ENCODE measurements at places on chromosomes 5 and 9.

GRCh38 chr9:132214027-132214622, 52.3 kb downstream of the NTNG2 start:
- peak; percentile 72 for DNase-seq

DNA sequence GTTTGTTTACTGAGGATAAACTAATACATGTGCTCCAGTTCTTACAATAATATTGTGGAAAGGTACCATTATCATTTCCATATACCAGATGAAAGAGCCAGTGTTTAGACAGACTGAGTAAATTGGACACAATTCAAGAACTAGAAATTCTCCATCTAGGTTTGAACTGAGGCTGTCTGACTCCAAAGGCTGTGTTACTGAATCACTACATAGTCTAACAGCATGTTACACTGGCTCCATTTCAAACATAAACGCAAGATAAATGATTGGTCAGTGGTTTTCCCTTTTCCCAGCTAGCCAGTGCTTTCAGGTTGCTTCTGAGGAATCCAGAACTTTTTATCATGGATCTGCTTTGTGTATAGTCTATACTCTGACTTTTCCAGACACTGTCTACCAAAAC, 8.1 kb downstream of the SPDL1 start:
- DNase-seq, result no peak

DNA sequence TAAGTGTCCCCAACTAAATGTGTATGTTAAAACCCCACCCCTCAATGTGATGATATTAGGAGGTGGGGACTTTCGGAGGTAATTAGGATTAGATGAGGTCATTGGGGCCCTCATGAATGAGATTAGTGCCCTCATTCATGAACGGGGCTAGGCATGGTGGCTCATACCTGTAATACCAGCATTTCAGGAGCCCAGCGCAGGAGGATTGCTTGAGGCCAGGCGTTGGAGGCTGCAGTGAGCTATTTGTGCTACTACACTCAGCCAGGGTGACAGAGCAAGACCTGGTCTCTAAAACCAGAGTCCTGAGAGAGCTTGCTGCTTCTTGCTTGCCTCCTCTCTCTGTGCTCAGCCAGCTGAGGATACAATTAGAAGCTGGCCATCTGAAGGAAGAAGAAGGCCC, 62.1 kb upstream of the HSPA9 start:
- DNase-seq, result no peak

GRCh38 chr9:110742741-110743371, 74.3 kb downstream of the MUSK start:
- DNase-seq, result no peak

GRCh38 chr5:134073404-134073803, 41.1 kb upstream of the TCF7 start:
- no peak for DNase-seq

DNA sequence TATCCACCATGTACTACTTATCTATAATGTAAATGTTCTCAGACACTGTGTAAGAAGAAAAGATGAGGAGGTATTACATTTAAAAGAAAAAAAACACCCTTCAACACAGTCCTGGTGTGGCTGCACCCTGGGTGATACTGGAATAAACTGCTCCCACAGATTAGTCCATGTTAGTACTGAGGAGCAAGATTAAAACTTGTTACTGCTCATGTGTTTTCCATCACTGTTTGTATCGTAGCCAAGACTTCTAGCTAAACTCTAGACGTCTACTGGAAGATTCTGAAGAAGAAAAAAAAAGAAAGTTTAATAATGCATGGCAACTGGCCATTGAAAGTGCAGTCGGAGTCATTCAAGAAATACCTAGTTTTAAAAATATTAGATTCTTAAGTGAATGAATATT, at the start of gene ASPN:
ASPN (minus strand) TSS at position 178 of the 400 bp plus-strand sequence.
- DNase-seq, result peak; percentile 52

- DNase-seq, result peak; percentile 10
Observed at GRCh38 chr5:79133121-79133656, 21.6 kb downstream of the BHMT start.

DNA sequence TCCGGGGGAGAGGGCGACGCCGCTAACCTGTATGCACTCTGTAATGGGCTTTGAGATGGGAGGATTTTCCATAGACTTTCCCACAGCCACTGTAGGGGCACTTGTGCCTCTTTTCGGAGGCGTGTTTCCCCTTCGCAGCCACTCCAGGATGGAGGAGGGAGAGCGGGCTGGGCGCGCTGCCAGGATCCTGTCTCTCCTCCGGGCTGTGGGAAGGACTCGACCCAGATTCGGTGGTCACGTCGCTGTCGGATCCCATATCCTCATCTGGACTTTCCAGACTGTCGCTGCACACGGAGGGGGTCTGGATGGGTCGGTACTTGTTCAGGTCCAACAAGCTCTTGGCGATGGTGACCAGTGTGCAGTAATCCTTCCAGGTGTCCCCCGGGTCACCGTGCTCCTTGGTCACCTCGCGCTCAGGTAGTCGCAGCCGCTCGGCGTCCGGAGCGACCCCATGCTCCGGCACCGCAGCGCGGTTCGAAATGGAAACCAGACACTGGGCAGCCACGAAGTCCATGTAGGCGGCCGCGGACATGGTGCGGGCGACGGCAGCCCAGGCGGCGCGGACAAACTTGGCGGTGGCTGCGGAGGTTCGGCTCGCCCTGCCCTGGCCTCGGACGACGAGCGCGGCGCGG, 1.5 kb downstream of the KLF9 start:
- peak; percentile 62 for DNase-seq

- no peak for DNase-seq
Observed at GRCh38 chr9:28956116-28956880, 1383.0 kb upstream of the C9orf72 start.

DNA sequence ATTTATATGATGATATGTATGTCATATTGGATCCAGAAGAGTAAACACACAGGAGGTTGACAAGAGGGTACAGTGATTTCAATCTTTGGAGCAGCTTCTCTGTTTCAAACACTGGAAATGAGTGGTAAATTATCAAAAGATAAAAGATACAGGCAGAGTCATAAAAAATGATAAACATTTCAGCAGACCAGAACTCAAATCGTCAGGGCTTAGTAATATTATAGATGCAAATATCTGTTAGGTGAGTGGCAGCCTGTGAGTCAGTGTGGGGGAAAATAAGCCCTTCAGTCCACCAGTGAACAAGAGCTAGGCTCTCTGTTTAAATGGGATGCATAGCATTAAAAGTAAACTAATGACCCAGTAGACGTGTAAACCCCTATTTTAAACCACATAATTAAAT, 1378.1 kb downstream of the EFNA5 start:
- DNase-seq, result no peak

DNA sequence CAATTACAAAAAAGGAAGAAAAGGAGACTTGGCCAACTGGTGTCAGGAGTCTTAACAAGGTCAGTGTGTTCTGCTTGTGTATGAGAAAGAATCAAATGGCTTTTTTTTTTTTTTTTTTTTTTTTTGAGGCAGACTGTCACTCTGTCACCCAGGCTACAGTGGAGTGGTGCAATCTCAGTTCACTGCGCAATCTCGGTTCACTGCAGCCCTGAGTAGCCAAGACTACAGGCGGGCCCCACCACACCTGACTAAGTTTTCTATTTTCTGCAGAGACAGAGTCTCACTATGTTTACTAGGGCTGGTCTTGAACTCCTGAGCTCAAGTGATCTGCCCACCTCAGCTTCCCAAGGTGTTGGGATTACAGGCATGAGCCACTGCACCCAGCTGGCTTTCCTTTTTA, 3.1 kb upstream of the IL7R start:
- no peak for DNase-seq

DNA sequence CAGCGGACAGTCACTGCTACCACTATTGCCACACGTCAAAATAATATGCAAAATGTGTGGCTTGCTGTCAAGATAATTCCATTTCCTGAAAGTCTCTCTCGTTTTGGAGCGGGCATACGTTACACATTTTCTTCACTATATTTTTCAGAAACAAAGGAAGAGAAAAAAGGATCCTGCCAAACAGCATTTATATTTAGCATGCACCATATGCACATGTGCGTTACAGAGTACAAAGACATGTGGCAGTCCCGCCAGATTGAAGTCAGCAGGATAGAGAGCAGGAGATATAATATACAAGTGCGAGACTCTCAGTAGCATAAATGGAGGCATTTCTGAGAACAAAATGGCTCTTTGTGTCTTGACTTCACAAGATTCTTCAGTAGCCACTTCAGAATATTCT, 221.6 kb upstream of the KIF2A start:
- DNase-seq, result no peak

GRCh38 chr5:148939676-148940075, 113.3 kb downstream of the ADRB2 start:
- no peak for DNase-seq

DNA sequence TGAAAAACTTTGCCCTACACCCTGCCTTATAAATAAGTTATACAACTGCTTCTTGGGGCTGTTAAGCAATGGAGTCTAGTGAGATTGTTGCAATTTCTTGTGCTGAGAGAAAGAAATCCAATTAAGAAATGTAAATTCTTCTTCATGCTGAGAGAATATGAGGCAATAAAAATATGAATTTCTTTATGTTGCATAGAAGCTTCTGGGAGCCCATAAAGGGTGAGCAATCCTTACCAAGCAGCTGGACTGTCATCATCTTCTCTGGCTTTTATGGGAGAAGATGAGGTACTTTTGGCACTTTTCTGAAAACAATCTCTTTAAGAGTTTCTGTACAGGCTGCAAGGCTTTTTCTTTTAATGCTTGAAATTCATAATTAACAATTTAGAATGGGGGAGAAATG, 204.3 kb downstream of the DMRTA1 start:
- no peak for DNase-seq

- DNase-seq, result no peak
Observed at GRCh38 chr9:5480919-5481318, 29.4 kb upstream of the PDCD1LG2 start.

GRCh38 chr9:116207371-116208111, 54.0 kb downstream of the PAPPA start:
- DNase-seq, result no peak

DNA sequence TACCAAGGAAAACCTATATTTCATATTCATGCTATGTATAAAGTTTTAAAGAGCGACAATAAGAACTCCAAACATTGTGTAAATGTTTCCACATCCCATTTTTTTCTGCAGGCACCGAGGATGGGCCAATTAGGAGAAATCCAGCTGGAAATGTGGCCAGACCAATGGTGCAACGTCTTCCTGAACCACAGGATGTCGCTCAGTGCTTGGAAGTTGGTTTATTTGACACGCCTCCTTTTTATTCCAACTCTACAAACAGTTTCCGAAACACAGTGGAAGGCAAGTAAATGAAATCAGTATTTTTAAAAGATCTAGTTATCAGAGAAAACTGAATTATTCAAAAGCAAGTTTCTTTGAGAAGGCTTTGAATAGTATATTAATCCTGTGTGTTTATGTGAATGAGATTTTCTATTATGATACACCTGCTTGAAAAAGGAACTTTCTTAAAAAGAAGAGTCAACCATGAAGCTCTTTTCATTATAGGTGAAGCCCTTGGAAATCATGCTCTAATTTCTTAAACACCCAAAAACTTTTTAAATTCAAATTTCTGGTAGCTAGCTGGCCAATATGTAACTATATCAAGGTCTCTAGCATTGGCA, 9.1 kb downstream of the TYRP1 start:
- no peak for DNase-seq

- no peak for DNase-seq
Observed at GRCh38 chr9:104984948-104985347, 57.0 kb upstream of the ABCA1 start.

GRCh38 chr5:87122151-87122977, 145.3 kb upstream of the RASA1 start:
- no peak for DNase-seq

- DNase-seq, result peak; percentile 64
Observed at GRCh38 chr9:35945341-35946018, 12.5 kb downstream of the OR2S2 start.

DNA sequence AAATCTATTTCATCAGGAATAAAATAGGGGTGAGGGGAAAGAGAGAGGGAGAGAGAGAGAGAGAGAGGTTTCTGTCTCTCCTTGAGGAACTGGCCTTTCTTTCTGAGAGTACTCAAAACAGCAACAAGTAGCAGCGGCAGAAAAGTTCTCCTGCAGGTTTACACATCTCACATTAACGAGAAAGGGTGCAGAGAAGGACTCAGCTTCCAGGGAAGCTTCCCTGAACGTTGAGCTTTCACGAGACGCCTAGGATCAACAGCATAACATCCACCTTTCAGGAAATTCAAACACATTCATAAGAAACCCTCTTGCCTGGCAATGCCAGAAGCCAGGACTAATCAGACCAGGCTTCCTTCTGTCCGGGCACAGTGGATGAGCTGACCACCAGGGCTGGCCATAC, 162.9 kb downstream of the ZDHHC21 start:
- no peak for DNase-seq

- no peak for DNase-seq
Observed at GRCh38 chr5:58708456-58708855, 125.6 kb downstream of the RAB3C start.

DNA sequence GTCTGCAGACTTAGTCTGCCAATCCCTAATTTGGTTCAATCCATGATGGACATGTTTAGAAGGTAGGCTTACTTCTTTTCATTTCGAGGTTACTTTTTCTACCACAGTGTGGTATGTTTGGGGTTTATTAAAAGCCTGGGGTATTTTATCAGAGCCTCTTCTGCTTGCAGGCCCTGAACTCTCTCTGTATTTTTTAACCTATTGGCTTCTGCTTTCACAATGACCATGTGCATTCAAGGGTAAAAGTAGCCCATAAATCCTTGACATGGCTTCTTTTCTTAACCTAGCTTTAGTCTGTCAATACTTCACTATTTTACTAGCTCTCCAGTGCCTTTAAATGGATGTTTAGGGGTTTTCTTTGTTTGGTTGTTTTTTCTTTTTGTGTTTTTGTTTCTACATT, 286.6 kb downstream of the FER start:
- no peak for DNase-seq

DNA sequence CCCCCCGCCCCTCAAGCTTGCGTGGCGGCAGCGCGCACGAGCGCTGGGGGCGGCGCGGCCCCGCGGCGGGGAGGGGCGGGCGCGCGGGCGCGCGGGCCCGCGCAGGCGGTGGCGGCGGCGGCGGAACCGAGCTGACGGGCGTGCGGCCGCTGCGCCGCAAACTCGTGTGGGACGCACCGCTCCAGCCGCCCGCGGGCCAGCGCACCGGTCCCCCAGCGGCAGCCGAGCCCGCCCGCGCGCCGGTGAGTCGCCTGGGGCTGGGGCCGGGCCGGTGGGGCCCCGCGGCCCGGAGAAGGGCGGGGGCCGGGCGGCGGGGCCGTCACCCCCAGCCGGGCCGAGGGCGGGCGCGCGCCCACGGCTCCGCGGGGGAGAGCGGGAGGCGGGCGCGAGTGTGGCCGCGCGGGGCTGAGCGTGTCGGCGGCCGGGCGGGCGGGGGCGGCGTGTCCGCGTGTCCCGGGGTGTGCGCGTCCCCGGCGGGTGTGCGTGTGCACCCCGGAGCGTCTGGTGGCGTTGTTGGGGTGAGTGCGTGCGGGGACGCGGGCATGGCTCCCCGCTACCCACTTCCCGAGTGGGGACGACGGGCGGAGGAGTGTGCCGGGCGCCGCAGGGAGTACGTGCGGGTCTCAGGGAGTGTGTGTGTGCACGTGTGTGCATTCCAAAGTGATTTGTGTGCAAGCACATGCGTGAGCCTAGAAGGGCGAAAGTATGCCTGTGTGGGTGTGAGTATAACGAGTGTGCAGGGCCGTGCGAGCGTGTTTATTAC, at the start of gene NEK6:
NEK6 (plus strand) TSS at position 106 of the 763 bp plus-strand sequence. CDS start 44,016 bp downstream, outside the sequence.
- DNase-seq, result no peak

- no peak for DNase-seq
Observed at GRCh38 chr9:100427366-100428263, 672 bp downstream of the MSANTD3 start.

GRCh38 chr5:22928821-22929482, 75.8 kb upstream of the CDH12 start:
- no peak for DNase-seq

GRCh38 chr5:91434348-91434747, 51.2 kb upstream of the ARRDC3 start:
- no peak for DNase-seq

GRCh38 chr9:15295761-15296405, 11.1 kb downstream of the TTC39B start:
- peak; percentile 42 for DNase-seq
